ENCODE measurements at places on chromosomes 1 and 21.
A peak's percentile ranks its signal among the peaks of the same experiment; 100 is the strongest.

- DNase-seq: no peak
Measured at GRCh38 chr1:55741516-55741915, 526.4 kb upstream of the USP24 start.

DNA sequence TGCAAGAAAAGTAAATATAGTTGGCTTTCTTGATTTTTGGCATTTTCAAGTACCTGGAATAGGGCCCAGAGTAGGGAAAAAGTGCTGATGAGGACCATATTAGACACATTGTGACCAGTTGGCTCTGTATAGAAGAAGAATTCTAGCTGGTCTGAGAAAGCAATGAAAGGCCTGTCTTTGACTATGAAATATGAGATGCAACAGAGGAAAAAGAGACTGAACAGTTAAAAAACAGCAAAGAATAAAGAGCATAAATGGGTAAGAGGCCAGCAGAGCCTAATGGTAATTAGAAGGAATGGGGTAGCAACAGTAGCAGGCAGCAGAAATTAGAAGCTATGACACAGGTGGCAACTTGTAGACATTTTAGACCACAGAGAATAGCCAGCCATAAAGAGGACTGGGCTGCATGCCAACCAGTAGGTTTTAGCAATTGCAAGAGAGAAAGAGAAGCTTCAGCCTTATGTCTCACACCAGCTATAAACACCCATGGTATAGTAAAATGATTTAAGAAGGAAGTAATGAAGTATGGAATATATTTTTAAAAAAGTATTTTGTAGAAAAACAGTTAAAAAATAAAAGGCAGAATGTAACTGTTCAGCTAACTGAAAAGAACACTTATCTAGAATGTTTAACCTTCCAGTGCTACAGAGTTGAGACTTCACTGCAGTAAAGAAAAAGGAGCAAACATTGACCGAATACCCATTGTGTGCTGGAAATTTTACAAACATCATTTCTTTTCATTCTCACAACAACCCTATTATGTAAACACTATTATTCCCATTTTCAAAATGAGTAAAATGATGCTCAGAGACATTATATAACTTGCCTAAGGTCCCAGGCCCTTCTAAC is 114.1 kb downstream of the LHX4 start:
- no peak for DNase-seq

GRCh38 chr1:220873868-220874655 is 5.2 kb upstream of the HLX start:
- peak; percentile 16 for DNase-seq

GRCh38 chr1:51506537-51506936 is 12.5 kb downstream of the EPS15 start:
- DNase-seq: no peak

- DNase-seq: no peak
Measured at GRCh38 chr1:65230731-65231481, 78.4 kb upstream of the DNAJC6 start.

- no peak for DNase-seq
Measured at GRCh38 chr1:116177861-116178260, 66.7 kb downstream of the MAB21L3 start.

GRCh38 chr1:59271561-59272260 is 25.2 kb upstream of the FGGY start:
- DNase-seq: no peak

- no peak for DNase-seq
Measured at GRCh38 chr1:111483876-111484275, 10.1 kb downstream of the C1orf162 start.

DNA sequence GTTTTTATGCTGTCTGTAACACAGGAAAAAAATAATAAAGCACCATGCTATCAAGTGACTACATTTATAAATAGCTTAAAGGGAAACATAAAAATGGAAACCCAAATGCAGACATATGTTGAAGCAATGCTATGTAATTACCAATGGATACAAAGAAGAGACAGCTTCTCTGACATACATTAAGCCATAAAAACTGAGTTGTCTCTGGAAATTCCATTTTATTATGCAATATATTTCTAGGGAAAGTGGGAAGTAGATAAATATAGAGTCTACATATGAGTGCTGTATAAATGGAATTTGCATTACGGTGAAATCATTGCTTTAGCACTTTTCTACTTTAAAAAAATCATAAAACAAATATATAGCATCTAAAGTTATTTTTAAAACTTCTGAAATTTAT is 135.2 kb upstream of the COL11A1 start:
- no peak for DNase-seq

DNA sequence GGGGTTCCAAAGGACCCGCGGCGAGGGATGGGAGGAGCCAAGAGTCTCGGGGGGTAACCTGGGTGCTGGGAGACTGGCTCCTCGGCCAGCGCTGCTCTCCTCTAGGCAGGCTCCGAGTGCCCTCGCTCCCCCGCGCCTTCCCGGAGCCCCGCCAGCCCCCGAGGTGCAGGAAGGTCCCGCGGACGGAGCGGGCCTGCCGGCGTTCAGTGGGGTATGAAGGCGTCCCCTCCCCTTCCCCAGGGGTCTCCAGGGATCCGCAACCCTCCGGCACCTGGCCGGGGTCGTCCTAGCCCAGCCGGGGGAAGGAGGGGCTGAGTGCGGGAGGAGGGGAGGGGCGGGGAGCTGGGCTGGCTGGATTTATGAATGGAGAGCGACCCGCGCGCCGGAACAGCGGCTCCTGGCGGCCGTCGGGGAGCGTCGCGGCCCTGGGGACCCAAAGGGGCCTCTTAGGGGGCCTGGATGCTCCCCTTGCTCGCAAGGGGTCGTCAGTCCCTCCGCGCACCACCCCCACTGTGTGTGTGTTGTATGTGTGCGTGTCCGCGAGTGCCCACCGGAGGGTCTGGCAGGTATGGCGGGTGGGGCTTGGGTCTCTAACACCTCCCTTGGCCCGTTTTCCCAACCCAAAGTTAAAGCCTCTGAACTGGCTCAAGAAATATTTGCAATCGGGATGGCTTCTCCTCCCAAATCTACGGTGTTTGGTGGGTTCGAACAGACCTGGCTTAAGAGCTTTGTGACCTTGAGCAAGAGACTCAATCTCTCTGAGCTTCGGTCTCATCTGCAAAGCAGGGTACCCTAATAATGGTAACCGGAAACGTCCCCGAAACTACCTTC is 642 bp downstream of the HCRTR1 start:
- no peak for DNase-seq

DNA sequence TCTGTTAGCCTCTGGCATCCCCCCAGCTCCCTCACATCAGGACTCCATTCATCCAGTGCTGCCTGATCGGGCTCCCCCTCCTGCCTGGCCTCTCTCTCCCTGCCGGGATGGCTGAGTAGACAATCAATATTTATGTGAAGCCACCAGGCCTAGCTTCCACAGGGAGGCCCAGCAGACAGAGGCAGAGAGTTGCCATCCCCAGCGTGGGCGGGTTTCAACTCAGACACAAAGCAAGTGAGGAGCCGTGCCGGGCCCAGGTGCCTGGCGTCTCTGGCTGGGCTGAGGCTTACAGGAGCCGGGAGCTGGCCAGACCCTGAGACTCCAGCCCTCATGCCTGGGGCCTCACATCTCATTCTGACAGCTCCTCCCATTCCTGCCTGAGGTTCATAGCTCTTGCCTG is 34.5 kb upstream of the ATP2B4 start:
- no peak for DNase-seq

DNA sequence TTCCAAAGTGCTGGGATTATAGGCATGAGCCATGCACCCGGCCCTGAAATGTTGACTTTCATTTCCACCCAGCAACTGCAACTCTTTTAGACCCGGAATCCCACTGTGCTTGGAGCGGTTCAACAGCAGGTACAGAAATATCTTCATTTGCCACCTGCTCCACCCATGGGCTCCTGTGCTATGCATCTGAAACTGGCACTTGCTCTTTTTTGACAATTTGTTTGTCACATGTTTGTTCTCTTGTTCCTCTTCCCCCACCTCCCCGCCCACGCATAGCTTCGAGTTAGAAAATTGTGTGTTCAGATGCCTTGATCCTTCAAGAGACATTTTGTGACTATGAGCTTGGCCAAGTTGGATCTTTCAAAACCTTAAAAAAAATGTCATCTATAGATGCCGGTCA is 2.4 kb upstream of the IFNLR1 start:
- no peak for DNase-seq

GRCh38 chr1:8873506-8874229 is 4.8 kb downstream of the ENO1 start:
- peak; percentile 91 for DNase-seq

DNA sequence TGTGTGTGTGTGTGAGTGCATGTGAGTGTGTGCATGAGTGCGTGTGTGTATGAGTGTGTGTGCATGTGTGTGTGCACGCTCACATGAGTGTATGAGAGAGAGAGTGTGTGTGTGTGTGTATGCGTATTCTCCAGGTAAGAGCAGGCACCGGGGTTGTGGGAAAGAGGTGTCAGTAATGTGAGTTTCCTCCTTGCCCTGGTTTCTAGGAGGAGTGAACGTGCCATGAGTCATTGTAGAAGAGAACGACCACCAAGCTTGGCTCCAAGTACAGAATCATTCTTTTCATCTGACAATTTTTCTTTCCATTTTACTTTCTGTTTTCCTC is 79.1 kb downstream of the POFUT2 start:
- no peak for DNase-seq

DNA sequence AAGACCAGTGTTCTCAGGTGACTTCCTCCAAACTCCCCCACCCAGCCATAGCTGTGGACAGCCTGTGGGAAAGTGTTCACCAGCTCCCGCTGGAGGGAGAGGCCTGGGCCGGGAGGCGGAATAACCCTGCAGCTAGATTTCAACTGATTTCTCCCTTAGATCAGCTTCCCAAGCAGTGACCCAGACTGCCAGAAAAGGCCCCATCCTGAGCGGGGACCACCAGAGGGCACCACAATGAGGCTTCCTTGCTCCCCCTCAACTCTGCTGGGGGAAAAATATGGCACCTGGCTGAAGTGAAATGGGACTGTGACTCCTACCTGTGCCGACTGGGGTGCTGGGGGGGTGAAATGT is 50.8 kb downstream of the RHBG start:
- DNase-seq: no peak

GRCh38 chr1:226690460-226690982 is 48.6 kb downstream of the ITPKB start:
- no peak for DNase-seq

DNA sequence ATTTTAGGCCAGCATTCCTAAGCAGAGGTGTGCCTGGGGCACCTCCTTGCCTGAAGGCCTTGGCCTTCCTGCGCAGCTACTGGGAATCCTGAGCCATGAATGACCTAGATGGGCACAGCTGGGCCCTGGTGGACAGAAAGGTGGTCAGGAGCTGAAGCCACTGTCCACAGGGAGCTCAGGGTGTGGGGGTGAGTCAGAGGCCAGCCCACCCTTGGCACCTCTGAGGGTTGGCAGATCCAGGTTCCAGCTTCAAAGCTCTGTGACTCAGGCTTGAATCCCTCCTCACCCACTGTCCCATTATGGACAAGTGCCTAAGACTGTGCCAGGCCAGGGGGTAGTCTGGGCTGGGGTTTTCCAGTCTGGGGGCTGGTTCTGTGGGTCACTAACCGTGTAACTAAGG is 6.4 kb upstream of the EDN2 start:
- DNase-seq: no peak

DNA sequence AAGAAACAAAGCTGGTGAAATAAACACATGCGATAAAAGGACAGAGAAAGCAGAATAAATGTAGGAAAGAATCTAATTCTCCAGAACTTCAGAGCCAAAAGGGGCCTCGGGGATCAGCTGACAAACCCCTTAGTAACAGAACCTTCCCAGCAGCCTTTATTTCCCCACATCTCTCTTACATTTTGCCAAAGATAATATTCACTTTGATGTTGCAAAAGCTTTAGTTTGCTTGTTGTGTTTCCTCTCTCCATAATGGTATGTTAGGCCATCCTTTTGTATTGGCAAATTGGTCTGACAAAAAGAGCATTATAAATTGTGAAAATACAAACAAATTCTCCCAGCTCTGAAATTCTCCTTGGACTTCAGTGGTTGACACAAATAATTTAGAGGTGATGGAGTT is 54.9 kb downstream of the OPTC start:
- no peak for DNase-seq

DNA sequence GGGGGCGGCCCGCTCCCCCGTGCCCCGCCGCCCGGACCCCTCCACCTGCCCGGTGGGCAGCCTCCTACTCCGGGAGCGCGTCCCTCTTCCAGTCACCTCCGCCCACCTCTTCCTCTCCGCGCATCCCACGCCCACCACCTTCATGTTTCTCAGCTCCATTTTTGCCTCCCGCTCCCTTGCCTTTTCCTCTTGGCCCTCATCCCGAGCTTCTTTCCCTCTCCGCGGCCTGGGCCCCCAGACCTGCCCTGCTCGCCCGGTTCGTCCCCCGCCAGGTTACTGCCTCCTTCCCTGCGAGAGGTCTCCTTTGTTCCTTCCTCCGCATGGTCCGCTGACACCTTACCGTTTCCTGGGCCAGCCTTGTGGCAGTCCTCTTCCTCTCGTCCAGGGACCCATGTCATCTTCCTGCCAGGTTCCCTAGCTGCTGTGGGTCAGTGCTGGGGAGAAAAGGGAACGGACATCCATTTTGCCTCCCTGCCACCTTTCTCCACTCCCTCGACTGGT is 563 bp downstream of the QSOX1 start:
- no peak for DNase-seq

GRCh38 chr1:75785320-75785982 is 605 bp upstream of the RABGGTB start:
- DNase-seq: no peak

GRCh38 chr1:238401144-238401543 is 510.4 kb upstream of the ZP4 start:
- no peak for DNase-seq

- no peak for DNase-seq
Measured at GRCh38 chr1:76635784-76636183, 231.5 kb upstream of the ST6GALNAC5 start.

- no peak for DNase-seq
Measured at GRCh38 chr1:61839679-61840078, 97.4 kb downstream of the PATJ start.

DNA sequence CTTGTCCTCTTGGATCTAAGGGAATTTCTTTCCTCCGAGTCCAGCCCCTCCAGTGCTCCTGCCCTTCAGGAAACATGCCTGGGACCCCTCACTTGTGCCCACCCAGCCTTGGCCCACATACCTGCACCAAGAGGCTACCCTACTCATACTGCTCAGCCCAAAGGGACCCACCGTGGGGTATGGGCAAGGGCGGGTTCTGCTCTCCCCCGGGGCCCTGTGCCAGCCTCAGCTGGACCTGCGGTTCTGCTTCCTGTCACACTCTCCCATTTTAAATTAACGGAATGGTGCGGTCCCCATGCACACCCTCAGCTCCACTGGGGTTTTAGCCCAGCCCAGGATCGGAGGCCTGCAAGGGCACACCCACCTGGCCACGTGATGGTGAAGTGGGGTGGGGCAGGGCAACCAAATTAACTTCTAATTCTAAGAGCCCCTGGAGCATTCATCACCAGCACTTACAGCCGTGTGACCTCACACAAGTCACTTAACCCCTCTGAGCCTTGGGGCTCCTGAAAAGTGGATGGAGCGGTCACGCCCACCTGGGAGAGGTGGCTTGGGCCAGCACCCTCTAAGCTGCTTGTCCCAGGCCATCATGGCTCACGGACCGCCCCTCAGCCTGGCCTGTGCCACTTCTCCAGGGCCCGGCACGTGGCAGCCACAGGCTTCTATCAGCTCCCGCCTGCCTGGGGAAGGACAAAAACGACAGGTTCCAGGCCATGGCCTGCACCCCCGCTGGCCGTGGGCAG is 28.3 kb downstream of the TP73 start:
- DNase-seq: no peak

All from HCT116 (cell line).